ENCODE measurements at places on chromosomes 7 and 10. TPM values are rescaled to one million over a fixed set of nuclear protein-coding genes. Genes with fewer than 3 reads are reported as not detected.

Gene AUTS2
- 68.2 TPM for total RNA-seq

Gene UCMA
- not detected for total RNA-seq

GRCh38 chr10:34960983-34961382, 129.2 kb downstream of the CUL2 start:
- no peaks in the 10 kb centered on the region for H3K36me3 ChIP-seq
- no peak overlapping the region for H3K27ac ChIP-seq
- DNase-seq = no peak
- no peak overlapping the region for H3K4me3 ChIP-seq

GRCh38 chr7:140889645-140890044, 35.1 kb downstream of the BRAF start:
- H3K4me3 ChIP-seq = no peak overlapping the region
- DNase-seq = no peak
- no peaks in the 10 kb centered on the region for H3K36me3 ChIP-seq

DNA sequence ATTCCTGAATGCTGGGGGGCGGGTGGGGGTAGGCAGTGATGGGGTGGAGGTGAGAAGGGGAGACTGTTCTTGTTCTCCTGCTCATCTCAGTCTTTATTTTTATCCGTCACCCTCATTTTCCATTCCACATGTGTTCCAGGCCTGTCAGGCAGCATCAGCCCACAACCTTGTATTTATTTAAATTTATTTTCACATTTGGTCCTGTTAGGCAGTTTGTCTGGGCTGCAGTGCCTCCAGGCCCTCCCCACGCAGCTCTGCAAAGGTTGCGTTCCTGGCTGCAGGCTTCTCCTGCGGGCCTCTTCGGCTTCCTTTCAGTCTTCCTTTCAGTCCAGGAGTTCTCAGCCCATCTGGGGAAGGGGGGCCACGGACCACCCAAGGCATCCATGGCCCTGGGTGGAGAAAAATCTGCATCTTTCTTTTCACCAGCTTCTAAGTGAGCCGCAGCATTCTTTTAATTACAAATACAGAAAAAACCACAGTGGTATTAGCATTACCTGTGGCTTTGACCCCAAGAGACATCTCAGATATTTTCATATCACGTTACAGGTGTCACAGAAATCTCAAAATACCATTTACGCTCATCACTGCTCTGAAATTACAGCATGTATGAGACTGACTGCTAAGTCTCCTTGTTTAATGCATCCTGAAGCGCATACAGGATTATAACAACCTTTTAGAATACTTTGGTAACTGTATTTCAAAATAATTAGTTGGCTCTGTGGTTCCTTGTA, 94.0 kb downstream of the C10orf105 start:
- no peaks in the 10 kb centered on the region for H3K36me3 ChIP-seq
- DNase-seq = no peak
- peaks cover 18% of the 10 kb centered on the region for H3K4me1 ChIP-seq
- H3K4me3 ChIP-seq = no peak overlapping the region
- no peak overlapping the region for H3K27ac ChIP-seq
